Hematopoietic multipotent progenitor cell treated with erythropoietin and hydrocortisone succinate and interleukin-3 and kit ligand, for 15 days (in vitro differentiated cells): ENCODE measurements at places on chromosomes 3 and 15.
A peak's percentile ranks its signal among the peaks of the same experiment; 100 is the strongest.

DNA sequence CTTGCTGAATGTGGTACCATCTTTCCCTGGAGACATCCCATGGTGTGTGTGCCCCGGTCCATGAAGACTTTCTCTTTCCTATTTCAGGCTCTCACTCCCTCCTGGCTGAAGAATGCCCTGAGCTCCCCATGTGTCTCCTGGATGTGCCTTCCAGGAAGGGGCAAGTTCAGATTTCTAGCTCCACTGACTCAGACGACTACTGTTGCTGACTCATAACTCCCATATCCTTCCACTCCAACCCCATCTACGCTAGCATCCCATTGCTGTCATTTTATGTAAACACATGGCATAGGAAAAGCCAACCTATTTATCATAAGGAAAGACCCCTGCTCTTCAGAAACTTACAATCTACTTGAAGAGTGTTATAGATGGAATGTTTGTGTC, 95.0 kb downstream of the ADCY5 start:
- DNase-seq = no peak

DNA sequence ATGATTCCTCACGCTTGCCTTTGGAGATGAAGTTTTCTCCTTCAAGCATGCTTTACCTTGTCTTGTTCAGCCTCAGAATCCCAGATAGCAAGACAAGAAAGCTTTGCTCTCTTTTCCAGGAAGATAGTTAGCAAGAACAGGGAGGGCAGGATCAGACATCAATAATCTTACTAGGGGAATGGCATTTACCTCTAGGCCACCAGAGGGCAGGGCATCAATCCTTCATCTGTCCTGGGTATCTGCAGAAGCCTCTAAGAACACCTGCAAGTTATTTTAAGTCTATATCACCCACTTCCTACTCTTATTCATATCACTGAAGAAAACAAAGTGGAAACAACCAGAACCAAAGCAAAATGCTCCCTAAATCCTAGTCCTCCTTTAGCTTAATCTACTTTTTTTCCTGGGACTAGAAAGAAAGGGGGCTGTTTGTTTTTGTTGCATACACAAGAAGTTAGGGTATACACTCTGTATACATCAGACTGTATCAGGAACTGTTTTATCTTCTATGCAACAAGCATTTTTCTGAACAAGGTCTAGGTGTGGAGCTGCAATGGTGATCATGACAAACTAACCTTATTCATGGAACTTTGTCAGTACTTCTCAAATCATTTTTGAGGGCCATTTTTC, 862.5 kb downstream of the CADM2 start:
- no peak for DNase-seq

GRCh38 chr15:100150906-100151305, 190.9 kb downstream of the ADAMTS17 start:
- DNase-seq = no peak

DNA sequence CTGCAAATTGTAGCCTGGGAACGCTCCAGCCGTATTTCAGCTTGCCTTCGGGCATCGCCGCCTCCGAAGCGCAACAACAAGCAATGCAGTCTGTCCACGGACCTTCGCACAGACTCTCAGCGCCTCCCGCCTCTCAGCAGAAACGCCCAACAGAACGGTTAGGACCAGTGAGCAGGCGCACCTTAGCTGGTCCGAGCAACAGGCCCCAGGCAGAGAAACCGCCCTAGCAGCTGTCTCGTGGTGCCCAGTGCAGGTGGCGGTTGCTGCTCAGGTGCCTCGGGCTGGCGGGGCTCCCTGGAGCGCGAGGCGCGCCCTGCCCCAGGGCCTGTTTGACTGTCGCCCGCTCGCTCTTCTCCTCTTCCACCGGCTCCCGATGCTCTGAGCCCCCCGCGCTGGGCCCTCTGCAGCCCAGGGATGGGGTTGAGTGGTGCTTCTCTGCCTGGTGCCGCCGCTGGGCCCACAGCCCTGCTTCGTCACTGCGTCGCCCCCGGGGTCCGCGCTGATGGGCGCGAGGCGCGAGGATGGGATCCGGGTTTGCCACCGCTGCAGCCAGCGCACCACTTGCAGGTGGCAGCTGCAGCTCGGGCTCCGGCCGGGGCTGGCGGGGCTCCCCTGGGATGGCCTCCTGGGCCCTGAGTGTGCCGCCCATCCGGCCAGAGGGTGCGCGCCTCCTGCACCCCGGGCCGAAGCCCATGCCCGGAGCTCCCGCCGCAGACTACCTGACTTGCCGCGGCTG, 268.4 kb upstream of the FRG2C start:
- DNase-seq = no peak

- DNase-seq = no peak
Measured at GRCh38 chr3:151866711-151867410, 6.6 kb upstream of the SUCNR1 start.

GRCh38 chr15:67396114-67396513, 124.8 kb upstream of the C15orf61 start:
- DNase-seq = no peak

GRCh38 chr3:5657106-5657505, 469.6 kb downstream of the EDEM1 start:
- DNase-seq = no peak

- DNase-seq = no peak
Measured at GRCh38 chr15:73617913-73618312, 15.3 kb downstream of the NPTN start.

DNA sequence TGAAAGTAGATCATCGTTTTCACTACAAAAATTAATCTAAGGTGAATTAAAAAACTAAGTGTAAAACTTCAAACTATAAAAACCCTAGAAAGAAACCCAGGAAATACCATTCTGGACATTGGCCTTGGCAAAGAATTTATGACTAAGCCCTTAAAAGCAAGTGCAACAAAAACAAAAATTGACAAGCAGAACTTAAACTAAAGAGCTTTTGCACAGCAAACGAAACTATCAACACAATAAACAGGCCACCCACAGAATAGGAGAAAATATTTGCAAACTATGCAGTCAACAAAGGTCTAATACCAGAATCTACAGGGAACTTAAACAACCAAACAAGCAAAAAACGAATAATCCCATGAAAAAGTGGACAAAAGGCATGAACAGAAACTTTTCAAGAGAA, 302.0 kb downstream of the CHST2 start:
- DNase-seq = no peak

- no peak for DNase-seq
Measured at GRCh38 chr3:70400194-70400593, 87.8 kb upstream of the MDFIC2 start.

DNA sequence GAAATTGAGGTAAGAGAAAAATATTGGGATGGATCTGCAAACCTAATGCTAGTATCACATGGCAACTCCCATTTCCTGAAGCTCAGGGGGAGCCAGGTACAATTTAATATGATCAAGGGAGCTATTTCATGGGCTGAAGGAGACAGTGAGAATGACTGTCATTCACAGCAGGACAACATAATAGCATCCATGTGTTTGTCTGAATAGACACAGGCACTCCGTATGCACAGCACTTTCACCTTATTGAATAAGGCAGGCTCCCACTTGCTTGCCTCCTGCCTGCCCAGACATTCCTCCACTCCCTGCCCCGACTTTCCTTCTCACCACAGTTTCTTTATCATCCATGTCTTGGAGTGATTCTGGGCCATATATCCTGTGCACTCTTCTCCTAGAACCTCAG, 156.6 kb upstream of the SLC24A5 start:
- no peak for DNase-seq

GRCh38 chr3:4819746-4820145, 159.5 kb upstream of the BHLHE40 start:
- no peak for DNase-seq

- no peak for DNase-seq
Measured at GRCh38 chr3:59186725-59187124, 136.9 kb upstream of the CFAP20DC start.

GRCh38 chr15:27260523-27260922, 289.5 kb downstream of the GABRG3 start:
- DNase-seq = no peak

DNA sequence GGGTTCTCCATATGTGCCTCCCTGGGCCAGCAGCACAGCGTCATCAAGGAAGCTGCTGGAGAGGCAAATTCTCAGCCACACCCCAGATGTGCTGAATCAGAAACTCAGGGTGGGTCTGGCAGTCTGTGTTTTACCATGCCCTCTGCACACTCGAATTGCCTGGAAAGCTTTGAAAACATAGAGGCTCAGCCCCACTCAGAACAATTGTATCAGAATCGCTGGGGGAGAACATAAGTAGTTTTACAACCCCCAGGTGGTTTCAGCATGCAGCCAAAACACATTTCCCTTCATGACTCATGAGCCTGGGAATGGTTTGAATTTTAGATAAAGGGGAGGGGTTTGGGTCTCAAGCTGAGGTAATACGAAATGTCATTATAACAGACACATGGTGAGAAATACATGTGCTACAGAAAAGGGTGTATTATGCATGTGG, 9.6 kb downstream of the TGM4 start:
- DNase-seq = no peak

DNA sequence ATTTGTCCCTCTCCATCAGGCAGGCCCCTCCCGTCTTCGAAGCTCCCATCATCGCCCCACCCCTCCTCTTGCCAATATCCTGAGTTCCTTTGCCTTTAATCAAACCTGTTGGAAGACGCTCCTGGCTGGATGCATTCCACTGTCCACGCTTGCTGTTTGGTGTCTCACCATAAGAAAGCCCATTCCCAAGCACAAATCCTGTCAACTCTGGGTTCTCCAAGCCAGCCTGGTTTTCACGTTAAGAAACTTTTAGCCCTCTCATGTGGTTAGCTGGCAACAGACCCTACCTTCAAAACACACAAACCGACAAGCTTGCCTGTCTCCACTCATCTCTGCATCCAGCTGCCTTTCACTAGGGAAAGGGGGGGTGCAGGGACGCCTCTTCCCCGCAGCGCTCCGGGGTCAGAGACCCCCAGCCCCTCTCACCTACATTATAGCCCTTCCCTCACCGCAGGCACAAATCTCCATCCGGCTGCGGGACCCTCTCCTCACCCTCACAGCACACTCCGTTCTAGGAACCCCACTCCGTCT, 1.1 kb downstream of the GORASP1 start:
- DNase-seq = no peak

DNA sequence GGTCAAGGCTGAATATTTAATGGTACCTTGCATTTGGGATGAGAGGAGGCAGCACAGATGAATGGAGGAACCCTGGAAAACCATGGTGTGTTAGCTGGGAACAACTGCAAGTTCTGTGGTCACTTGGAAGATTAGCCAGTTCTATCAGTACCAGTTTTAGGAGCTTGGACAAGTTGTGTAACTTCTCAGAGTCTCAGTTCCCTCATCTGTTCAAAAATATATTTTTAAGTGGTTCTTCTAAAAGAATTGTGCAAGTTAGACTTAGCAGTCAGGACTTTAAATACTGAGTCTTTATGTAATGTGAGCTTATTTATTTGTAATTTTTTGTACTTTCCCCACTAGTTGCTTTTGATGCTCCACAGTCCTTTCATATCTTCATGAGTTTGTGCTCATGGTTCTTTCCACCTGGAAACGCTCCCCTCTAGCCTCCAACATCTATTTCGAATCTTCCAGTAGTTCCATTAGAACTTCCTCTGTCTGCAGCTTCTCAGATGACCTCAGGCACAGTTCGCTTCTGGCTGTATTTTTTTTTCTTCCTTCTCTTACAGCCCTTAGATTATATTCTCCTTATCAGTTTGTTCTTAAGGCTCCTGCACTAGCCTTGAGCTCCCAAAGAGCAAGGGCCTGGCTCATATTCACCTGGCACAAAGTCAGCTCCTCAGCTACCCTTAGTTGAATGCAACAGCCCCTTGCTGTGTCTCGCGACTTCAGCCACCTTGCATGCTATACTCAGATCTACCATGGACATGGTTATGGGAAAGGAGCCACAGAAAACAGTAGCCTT, 27.1 kb downstream of the ITPR1 start:
- DNase-seq = no peak

DNA sequence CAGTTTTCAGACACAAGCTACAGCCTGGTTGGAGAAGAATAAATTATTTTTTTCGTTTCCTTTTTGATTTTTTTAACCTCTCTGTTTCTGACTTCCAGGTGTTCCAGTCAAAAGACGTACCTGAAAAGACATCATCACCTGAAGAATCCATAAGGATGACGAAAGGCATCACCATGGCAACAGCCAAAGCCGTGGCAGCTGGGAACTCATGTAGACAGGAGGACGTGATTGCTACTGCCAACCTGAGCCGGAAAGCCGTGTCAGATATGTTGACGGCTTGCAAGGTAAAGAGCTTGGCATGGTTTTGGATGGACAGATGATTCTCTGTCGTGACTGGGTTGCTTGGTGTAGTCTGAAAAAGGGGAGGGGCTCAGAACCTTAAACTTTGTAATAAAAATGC, 237.0 kb upstream of the TPM1 start:
- DNase-seq = no peak

DNA sequence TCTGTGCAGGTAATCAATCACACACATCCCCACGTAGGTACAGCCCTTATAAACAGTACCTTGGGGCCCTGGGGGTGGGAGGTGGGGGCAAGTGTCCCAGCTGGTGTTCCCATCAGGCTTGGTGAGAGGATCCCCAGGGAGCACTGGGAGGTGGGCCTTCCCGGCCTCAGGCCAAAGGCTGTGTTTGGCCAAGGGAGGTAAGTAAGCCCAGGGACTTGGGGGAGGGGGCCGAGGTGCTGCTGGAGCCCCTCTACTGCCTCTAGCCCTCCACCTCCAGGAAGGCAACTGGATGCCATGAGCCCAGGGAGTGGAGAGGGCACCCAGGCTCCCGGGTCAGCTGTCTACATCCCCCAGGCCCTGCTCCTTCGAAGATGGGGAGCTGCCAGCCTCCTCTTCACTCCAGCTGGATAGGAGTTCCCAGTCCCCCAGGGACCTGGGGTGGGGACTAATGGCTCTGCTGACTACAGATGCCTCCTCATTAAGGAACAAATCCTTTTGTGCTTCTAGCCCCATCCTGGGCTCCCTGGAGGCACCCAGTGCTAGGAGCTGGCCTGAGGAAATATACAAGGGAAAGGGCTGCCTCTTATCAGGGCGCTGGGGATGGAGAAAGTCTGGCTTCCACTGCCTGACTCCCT, 33.1 kb downstream of the RNU5B-1 start:
- no peak for DNase-seq

- no peak for DNase-seq
Measured at GRCh38 chr3:5799398-5799797, 611.9 kb downstream of the EDEM1 start.

- peak; percentile 7 for DNase-seq
Measured at GRCh38 chr15:48859426-48859825, 18.5 kb upstream of the EID1 start.

DNA sequence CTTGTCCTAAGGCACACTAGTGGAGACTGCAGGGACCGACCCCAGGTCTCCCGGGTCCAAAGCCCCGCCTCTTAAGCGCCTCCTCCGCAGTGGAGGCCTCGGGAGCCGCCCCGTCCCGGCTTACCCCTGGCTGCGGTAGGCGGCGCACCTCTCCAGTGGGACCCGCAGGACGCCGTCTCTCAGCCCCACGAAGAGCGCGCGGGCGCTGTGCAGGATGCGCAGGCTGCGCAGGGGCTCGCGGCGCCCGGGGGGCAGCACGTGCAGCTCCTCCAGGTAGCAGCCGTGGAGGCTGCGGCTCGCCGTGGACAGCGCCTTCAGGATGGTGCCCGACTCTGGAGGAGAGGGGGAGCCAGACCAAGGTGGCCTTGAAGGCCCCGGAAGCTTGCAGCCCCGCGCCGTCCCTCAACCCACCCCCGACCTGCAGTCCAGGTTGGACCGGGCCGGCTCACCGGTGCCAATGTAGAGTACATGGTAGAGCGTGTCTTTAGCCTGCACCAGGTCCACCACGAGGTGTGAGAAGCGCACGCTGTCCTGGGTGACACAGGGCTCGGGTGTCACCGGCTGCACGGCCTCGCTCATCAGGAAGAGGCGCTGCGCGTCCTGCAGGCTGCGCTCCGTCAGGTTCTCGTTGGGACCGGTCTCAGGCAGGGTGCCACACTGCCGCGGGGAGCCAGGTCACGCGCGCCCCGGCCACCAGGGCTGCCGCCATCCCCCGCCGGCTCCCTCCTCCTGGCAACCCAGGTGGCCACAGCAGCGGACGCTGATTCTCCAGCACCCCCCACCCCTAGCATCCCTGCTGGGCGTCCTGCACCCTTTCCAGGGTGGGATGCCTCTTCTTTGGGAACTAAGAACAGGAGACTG, 105.5 kb downstream of the SEMA5B start:
- no peak for DNase-seq
